ENCODE measurements at places on chromosomes 2 and 18.

DNA sequence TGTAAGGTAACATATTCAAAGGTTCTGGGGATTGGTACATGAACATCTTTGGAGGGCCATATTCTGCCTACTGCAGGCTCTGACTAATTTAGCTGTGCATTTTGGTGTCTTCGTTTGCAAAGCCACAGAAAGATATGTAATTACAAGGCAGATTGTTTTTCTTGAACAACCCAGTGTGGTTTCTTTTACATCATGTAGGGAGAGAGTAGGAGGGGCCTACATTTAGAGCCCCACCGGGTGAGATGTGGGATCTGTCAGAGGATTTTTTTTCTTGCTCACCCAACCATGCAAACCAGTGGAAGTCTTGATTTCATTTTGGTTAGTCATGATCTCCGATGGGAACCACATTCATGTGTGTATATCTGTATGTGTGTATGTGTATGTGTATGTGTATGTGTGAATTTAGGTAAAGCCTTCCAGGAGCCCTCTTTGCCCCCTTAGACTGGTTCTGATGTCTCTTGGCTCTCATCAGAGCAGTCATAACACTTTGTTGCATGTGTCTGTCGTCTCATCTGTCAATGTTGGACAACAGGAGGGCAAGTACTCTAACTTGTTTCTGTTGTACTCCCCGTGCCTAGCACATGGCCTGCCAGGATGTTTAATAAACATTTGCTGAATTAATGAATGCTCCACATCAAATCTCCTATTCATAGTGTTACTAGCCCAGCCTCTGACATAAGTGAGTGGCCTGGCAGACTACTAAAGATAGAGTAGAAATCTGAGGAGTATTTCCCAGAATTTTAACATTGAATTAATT is 239.9 kb downstream of the MTX2 start:
- DNase-seq, result no peak

GRCh38 chr2:47189635-47190034 is 34.5 kb upstream of the STPG4 start:
- no peak for DNase-seq

DNA sequence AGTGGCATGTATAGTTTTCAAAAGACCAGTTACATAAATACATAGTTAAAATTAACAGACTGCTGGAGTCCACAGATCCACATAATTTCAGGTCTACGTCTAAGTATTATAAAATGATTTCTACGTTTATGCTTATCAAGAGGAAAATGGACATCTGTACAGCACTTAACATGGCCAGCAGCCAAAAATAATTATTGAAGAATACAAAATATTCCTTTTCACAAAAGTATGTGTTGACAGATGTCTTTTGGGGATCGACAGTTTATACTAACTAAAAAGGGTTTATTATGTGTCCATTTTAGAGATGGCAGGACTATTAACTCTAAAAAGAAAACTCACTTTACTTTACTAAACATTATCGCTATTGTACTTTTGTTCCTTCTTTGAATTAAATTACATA is 112.9 kb upstream of the RNU4ATAC start:
- DNase-seq, result no peak

DNA sequence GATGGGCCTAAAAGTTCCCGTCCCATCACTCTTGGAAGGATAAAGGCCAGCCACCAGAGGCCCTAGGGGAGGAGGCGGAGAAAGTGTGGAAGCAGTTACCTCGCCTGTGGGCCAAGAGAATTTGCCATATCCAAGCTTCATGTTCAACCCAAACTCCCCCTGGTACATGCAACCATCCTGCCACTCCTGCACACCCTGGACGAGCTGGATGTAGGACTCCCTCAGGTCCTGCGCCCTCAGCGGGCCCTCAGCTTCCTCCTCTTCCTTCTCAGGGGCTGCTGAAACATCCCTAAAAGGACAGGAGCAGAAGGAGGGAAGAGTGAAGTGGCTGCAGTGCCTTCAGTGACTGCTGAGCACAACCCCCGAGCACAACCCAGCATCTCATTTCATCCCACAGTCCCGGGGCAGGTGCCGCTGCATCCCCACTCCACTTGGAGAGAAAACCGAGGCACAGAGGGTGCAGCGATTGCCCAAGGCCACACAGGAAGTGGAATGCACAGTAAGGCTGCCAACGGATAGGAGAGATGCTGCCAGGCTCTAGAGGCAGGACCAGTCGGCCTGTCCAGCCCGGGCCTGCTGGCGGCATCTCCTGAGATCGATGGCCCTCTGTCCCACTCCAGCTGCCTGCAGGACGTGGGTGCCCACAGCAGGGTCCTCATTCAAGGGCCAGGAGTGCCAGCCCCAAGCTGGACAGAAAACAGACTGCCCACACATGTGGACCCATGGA is 2.9 kb downstream of the ANKMY1 start:
- DNase-seq, result no peak

DNA sequence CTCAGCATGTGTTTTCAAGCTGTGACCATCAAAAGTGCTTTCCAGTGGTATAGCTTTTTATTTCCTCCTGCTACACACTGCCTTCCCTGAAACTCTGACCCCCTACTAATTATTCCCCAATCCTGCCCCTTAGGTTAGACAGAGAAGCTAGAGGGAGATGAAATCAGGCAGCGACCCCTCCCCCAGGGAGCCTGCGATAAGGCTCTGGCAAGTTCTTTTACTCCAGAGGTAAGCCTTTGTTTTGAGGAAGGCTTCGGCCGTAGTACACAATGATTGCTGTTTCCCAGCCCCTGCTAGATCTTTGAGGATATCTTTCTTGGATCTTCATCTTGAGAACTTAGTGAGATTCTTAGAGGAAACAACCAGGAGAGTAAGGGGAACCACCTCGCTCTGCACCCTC is 33.5 kb upstream of the NOL4 start:
- no peak for DNase-seq
